Stimulated activated CD4-positive, alpha-beta T cell treated with anti-CD3 and anti-CD28 coated beads, Interleukin-1b, Interleukin-23, amount 100 ng/mL, for 1 hour (primary cell): ENCODE measurements at places on chromosomes 4 and X.

DNA sequence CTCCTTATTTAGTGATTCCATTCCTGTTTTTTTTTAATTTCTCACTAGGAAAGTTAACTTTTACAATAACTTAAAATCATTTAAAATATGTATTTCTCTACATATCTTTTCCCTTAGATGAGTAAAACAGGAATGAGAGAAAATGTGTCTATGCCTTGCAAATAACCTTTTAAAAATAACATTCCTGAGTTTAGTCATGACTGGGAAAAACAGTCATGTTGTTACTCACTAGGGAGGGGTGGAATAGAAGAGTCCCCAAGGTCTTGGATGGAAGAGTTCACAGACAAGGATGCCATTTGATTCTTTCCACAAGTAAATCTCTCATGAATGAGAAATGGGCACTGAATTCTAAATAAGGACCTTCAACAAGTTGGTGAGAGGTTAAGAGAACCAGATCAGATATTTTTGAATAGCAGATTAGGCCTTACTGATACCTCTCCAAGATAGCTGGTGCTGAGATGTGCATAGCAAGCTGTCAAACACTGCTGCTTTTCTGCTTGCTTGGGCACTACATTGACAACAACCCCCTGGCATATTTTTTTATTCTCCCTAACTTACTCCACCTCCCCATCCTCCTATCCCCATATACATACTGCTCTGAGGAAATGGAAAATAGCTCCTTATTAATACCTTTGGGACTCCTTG lies 25.1 kb downstream of the UGDH start:
- DNase-seq, result no peak

DNA sequence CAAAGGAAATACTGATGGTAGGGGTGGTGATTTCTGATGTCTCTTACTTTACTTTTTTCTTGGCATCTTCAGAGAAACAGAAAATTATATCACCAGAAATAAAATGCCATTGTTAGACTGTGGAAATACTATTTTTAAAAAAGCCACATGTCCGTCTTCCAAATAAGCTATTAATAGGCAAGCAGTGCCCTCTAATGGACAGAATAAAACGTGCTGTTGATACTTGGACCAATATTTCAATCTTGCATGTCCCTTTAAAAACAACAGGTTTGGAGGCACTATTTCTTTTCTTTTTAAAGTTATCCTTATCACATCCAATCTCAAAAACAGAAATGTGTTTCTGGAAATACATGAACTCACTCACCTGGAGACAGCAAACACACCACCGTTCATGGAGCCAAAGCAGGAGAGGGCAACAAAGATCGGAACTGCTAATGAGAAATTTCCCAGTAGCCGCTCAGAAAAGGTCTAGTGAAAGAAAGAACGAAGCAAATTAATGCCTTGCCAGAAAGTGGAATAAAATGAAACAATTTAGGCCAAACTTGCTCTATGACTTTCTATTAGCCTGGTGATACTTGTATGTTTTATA lies 59.2 kb downstream of the SLC7A11 start:
- DNase-seq, result no peak

GRCh38 chr4:22842360-22843018 lies 149.8 kb downstream of the GBA3 start:
- no peak for DNase-seq

DNA sequence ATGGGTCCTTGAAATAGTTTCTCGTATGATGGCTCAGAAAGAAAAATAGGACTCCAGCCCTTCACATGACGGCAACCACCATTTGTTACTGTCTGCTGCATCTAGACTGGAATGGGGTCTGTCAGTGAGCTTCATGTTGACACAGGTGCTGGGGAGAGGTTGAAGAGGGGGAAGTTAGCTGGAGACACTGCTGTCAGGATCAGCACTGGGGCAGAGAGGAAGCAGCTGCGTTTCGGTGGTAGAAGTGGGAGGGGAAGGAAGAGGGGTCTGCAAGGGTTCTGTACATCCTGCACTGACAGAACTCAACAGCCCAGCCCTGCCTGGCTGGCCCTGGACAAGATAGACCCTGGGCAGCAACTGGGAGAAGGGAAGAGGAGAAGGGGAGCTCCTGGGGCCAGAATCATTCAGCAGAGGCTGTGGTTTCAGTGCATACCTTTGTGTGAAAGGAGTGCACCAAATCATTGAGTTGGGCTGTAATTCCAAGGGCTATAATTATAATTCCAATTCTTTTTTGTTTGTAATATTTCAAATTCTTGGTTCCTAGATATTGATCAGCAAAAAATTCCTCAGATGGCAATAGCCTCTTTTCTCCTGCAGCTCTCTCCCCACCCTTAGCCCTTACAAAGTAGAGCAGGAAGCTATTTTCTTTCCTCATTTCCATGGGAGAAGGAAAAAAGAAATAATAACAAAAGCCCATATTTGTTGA lies 119.4 kb upstream of the C1GALT1C1 start:
- DNase-seq, result no peak

DNA sequence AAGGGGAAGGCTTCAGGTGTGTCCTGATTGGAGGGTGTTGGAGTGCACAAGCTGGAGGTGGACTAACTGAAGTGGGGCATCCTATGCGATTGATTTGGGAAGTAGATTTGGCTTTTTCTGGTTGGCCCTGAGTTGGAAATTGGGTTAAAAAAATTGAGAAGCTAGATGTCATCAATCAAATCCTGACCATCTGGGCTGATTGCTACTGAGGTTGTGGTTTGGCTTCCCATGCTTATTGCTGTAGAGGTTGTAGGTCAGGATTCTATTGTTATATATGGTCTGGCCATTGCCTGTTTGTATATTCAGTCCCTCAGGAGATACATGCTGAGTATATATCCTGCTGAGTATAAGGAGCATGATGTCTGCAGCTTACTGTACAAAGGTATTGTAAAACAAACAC lies 7.7 kb upstream of the ZNF81 start:
- no peak for DNase-seq

DNA sequence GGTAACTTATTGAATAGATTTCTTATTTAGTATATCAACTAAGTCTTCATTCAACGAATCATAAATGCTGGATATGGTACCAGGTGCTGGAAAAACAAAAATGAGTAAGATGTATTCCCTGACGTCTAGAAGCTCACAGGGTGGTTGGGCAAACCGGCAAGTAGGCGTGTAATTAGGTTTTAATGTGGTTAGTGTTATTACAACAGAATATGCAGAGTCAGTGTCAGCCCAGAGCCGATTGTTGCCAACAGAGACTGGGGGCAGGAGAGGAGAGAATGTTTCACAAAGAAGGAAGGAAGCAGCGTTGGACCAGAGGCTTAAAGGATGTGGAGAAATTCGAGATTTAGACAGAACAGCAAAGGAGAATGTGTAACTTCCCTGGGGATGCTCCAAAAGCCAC lies 111.7 kb downstream of the TENM3 start:
- DNase-seq, result no peak

GRCh38 chr4:86993909-86994681 lies 59.3 kb downstream of the AFF1 start:
- DNase-seq, result no peak

- DNase-seq, result no peak
Measured at GRCh38 chr4:38174801-38175200, 214.6 kb downstream of the PTTG2 start.

- DNase-seq, result no peak
Measured at GRCh38 chrX:53422861-53423306, at the start of gene RIBC1. RIBC1 (plus strand) TSS chrX:53422873; CDS start chrX:53426277, 3,404 bp downstream.

DNA sequence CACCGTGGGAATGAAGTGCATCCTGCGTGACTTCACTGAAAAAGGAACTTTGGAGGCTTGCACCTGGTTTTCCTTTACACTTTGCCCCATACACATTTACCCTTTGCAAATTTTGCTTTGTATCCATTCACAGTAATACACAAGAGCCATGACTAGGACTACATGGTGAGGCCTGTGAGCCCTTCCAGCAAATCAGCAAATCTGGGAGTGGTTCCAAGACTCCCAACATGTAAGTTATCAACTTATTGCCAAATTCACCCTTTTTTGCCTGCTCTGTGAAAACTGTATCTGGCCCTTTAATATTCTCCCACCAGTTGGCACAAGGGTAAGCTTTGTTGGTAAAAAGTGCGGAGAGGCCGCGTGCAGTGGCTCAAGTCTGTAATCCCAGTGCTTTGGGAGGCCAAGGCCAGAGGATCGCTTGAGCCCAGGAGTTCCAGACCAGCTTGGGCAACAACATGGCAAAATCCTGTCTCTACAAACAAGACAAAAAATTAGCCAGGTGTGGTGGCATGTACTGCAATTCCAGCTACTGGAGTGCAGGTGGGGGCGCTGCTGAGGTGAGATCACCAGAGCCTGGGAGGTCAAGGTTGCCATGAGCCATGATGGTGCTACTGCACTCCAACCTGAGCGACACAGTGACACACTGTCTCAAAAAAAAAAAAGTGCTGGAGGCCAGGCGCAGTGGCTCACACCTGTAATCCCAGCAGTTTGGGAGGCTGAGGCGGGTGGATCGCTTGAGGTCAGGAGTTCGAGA lies 5.0 kb downstream of the PRMT9 start:
- no peak for DNase-seq

- DNase-seq, result no peak
Measured at GRCh38 chrX:115214151-115214550, 19.7 kb downstream of the LRCH2 start.
